ENCODE measurements at places on chromosomes 4 and X.

DNA sequence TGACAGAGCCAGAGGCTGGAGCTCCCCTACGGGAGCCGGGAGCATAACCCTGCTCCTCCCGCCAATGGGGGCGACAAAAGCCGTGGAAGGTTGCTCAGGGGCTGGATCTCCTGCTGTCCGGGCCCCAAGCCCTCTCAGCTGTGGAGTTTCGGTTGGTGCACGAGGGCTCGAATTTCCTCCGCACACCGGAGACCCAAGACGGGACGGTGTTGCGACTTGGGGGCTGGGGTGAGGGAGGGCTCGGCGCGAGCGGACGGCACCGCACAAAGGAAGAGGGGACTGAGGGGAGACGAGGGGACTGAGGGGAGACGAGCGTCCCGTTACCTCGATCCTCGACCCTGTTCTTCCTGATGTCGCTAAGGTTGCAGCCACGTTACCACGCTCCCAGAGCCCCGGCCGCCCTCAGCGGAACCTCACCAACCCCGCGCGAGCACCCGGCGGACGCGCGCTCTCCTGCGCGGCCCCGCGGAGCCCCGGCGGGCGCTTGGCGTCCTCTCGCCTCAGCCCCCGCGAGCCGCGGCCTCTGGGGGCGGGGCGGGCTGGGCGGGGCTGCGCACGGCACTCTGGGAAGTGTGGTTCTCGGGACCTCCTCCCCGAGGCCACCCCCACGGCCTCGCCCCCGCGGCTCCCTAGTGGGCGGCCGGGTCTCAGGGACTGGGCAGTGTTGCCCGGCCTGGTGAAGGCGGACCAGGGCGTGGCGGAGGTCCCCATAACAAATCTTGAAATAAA is at the start of gene KLHL8:
TSS of gene KLHL8 (minus strand) at position 525 of the 729 bp plus-strand sequence. CDS start 25,079 bp downstream, outside the sequence.
- peak; percentile 88 for DNase-seq

DNA sequence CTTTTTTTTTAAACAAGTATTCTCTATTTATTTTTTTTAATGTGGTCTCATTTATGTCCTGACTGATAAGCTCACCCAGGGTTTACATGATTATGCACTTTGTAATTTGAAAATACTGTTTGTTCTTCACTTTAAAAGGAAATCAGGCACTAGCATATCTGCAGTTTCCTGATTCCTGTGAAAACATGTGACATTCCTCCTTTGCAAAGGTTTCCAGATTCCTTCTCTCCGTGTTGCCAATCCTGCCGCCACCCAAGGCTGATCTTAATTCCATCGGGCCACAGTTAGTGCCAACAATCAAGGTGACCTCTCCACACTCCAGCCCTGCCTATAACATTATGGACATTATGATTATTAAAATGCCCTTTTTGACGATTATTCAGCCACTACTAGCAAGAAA is 225.4 kb downstream of the PCDH7 start:
- no peak for DNase-seq

DNA sequence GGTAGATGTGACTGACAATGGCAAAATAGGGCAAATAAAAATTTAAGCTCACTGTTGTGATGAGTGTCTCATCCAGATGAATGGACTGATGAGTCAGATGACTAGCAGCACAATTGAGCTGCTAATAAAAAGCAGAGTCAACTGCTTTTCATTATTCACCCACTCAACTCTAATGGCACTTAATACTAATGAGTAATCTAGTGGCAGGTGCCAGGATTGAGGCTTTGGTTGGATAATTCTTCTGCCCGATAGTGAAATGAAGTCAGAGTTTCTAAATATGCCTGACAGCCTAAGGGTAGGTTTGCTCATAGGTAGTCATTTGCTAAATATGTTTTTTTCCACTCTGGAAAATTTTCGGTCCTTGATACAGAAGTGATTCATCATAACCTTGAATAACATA is 10.4 kb downstream of the OGT start:
- no peak for DNase-seq

DNA sequence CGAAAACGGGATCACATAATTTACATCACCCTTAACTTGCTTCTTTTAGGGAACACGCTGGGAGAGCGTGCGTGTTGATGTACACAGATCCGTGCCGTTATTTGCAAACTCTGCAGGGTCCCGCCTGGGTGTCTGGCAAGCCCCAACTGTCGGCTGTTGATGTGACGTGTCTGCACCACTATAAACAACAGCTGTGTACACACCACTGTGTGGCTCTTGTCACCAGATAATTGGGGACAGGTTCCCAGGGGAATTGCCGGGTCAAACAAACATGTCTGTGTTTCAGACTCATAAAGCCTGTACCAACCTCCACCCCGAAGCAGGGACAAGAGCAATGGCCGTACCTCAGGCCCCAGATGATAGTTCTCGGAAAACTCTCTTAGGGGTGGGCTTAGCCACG is 105.0 kb upstream of the AFAP1 start:
- no peak for DNase-seq

DNA sequence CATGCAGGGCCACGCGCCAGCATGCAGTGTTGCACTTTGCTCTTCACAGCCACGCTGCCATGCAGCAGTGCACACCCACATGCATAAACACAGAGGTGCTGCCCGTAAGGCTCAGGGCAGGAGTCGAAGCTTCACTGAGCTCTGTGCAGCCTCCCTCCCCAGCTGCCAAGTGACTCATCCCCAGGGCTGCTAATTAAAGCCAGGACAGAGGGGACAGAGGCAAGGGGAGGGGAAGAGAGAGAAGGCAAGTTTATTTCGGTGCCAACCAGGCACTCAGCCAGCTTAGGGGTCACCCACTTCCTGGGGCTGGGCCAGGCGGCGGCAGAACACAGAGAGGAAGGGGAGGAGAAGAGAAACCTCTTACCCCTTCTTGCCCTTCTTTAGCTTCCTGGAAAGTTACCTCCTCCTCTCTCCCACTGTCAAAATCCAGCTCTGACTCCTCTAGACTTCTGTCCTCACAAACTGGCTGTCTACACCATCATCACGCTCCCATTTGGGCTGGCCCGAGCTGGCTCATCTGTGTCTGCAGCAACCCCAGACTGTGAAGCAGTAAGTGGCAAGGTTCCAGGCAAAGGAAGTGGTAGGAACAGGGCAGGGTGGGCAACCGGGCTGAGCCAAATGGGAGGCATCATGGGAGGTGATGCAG is 6.2 kb upstream of the IQSEC2 start:
- DNase-seq = peak; percentile 36

GRCh38 chrX:49230500-49231232 is 2.5 kb downstream of the CACNA1F start:
- DNase-seq = peak; percentile 64

- DNase-seq = peak; percentile 66
Measured at GRCh38 chr4:38509551-38509950, 154.4 kb upstream of the KLF3 start.

- DNase-seq = no peak
Measured at GRCh38 chr4:149830823-149831222, 15.2 kb upstream of the IQCM start.

GRCh38 chr4:105277702-105278101 is 131.0 kb downstream of the TET2 start:
- DNase-seq = no peak

DNA sequence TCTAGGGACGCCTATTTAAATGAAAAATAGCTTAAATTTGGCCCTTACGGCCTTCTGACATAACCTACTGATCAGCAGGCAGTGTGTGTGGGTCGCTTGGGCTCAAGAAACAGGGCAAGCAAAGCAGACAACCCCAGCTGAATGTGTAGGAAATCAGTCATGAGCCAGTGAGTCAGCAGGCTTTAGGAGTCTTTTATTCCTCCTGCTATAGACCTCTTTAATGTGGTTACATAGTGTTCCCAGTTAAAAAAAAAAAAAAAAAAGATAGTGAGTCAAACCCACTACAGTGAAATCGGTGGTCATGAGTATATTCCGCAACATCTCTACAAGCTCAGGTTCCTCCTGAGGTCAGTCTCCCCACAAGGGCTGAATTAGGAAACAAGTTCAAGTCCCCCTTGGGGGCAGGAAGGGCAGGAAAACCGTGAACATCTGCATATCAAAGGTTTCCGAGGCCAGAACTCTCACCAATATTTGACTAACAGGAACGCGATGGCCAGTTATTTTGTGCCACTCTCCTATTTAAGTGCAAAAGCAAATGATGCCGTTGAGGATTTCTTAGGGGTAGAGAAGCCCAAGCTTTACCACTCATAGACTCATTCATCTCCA is 32.7 kb downstream of the ACSL1 start:
- DNase-seq = peak; percentile 19

GRCh38 chrX:53714580-53715345 is 28.2 kb upstream of the HUWE1 start:
- DNase-seq = peak; percentile 80

- DNase-seq = no peak
Measured at GRCh38 chrX:150616863-150617198, 48.4 kb downstream of the MTM1 start.

- no peak for DNase-seq
Measured at GRCh38 chr4:5162909-5163508, 111.7 kb downstream of the STK32B start.

- DNase-seq = no peak
Measured at GRCh38 chr4:147284256-147284835, 196.6 kb upstream of the EDNRA start.

- no peak for DNase-seq
Measured at GRCh38 chr4:43932448-43932847, 516.2 kb downstream of the KCTD8 start.

GRCh38 chr4:40295572-40295971 is 39.6 kb upstream of the CHRNA9 start:
- no peak for DNase-seq

DNA sequence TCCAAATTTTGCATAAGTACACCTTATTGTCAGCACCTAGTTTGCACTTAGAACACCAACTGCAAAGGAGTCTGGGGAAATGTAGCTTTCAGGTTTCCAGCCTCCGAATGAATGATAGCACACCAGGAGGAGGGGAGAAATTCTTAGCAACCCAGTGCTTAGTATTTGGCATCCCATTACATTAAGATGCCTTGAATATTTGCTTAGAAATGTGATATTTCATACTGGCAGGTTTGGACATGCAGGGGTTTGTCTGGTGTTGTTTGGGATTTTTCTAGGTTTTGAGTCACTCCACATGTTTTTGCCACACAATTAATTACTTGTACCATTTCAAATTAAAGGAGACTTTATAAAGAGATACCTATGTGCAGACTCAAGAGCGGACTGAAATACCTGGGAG is 60.3 kb upstream of the CAMK2D start:
- no peak for DNase-seq

GRCh38 chr4:57094832-57095223 is 15.4 kb downstream of the IGFBP7 start:
- no peak for DNase-seq

DNA sequence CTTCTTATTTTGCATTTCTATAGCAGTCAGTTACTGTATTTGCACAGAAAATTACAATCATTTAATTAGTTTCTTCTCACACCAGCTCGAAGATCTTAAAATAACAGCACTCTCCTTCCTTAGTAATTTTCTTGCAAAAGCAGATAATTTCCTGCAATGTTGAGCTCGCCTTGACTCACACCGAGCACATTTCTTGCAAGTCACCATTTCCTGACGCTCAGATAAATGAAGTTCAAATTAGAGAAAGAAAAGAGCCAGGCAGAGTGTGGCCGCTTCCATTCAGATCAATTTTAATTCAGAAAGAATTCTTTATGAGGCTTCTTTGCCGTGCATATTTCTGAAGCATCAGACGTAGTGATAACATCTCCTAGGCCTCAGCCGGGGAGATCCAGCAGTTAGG is 10.1 kb downstream of the SORCS2 start:
- no peak for DNase-seq

DNA sequence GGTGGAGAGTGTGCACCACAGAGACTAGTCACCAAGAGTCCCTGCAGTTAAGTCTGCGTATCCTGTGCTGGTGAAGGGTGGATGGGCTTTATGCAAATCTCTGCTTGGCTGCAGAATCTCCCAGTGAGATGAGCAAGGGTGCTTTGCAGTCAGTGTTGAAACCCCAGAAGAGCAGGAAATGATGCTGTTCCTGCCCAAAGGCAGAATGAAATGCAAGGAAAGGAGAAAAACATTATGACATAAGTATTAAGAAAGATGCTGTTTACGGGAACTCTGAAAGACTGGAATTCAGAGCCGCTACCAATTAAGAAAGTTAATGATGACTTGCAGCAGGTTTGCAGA is 25.4 kb upstream of the ACSL1 start:
- DNase-seq = no peak

GRCh38 chr4:32917586-32917985 is 2197.4 kb downstream of the PCDH7 start:
- DNase-seq = no peak

DNA sequence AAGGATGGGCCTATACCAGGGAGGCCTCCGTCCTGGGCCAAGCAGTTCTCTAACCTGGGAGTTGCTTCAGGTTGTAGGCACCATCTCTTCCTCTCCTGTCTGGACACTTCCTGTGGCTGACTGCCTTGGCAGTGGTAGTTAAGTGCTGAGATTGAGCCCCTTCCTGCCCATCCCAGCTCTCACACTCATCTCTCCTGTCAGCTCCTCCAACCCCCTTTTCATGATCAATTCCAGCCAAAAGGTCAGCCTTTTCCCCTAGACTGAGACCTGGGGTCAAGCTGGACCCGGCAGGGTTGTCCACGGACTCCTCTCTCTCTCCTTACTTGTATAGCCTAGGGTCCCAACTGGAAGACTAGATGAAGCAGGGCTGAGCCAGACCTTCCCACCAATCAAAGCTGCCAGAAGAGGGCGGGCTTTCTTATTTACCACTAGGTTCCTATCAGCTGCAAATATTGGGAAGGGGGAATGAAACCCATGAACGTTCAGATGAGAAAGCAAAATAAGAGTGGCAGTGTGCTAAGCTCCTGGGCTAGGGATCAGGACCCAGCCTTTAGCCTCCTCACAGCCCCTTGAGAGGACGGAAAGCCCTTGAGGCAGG is 34.5 kb downstream of the KDM5C start:
- DNase-seq = no peak

DNA sequence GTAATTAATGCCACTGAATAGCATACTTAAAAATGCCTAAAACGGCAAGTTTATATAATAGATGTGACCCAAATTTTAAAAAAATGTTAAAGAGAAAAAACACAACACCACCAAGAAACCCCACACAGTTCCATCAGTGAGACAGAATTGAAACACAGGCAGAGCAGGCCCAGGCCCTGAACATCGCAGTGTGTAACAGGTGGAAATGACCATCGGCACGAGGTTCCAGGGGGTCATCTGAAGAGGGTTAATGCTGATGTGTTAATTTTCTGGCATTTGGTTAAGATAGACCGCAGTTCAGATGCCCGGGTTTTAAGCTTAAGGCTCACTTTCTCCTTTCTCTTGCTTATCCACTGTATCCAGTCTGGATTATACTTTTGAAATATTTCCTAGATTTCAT is 66.8 kb downstream of the ANAPC4 start:
- DNase-seq = no peak

GRCh38 chr4:17309567-17310268 is 202.2 kb downstream of the QDPR start:
- no peak for DNase-seq

DNA sequence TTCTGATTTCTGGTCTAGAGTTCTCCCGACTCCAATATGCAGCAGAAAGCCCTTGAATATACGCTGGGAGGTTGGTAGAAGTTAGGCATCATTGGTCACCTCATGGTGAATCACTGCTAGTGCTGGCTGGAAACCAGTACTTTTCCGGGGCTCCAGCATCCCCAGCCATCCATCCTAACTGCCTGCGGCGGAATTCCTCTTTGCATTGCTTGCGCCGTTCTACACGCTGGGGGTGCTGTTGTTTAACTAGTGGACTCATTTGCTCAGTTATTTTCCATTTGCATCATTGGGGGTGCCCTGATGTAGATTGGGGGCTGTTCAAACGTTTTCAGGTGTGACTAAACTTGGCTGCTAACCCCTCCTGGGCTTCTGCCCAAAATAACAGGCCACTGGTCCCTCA is 23.3 kb upstream of the GPR50 start:
- DNase-seq = no peak

- no peak for DNase-seq
Measured at GRCh38 chr4:86816501-86817273, 32.5 kb downstream of the SLC10A6 start.

GRCh38 chrX:40171513-40172400 is 74.0 kb upstream of the BCOR start:
- peak; percentile 38 for DNase-seq

Measured in CD4-positive, alpha-beta T cell treated with Interleukin-12 subunit alpha and Interleukin-12 subunit beta, for 1 hour (primary cell).